Breast epithelium (tissue), 4 donors: ENCODE measurements at places on chromosomes 2 and 18.

GRCh38 chr18:27825689-27826088 lies 351.2 kb downstream of the CDH2 start:
- DNase-seq, result no peak

DNA sequence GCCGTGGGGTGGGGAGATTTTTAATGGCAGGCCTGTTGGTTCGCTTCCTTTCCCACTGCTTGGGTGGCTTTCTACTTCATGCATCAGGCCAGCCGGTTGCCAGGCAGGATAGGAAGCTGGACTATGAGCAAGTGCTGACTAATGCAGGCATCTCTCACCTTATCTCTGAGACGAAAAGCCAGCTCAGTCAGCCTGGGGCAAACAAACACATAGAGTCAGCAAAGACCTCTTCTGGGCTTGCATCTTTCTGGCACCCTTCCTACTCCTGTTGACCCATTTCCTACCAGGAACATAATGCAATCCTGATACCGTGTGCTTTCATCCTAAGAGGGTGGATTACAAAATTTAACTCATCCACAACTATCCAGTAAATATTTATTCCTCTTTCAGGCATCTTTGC lies 416.6 kb upstream of the MEX3C start:
- DNase-seq, result no peak

- peak; percentile 66 for DNase-seq
Observed at GRCh38 chr2:98805412-98806171, 74.7 kb upstream of the MGAT4A start.

- no peak for DNase-seq
Observed at GRCh38 chr2:15964936-15965563, 24.7 kb downstream of the MYCN start.

GRCh38 chr18:54191352-54191751 lies 33.1 kb downstream of the MBD2 start:
- DNase-seq, result no peak

- DNase-seq, result no peak
Observed at GRCh38 chr2:222878301-222878876, 17.6 kb downstream of the ACSL3 start.

DNA sequence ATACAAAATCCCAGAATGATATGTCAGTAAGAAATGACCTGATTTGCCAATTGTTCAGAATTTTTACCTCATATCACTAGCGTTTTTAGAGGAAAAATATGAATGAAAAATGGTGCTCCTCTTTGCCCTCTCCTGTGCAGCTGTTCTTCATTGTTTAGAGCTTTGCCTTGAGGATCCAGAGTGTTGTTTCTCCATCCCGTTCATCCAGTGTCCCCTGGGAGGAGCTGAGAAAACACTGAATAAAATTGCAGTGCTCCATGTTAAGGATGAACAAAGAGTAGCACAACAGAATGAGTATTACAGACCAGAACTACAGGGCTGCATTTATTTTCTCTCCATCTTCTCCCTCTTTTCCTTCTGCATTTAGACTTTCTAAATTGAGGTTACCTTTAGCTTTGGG lies 133.1 kb downstream of the ADCYAP1 start:
- no peak for DNase-seq

DNA sequence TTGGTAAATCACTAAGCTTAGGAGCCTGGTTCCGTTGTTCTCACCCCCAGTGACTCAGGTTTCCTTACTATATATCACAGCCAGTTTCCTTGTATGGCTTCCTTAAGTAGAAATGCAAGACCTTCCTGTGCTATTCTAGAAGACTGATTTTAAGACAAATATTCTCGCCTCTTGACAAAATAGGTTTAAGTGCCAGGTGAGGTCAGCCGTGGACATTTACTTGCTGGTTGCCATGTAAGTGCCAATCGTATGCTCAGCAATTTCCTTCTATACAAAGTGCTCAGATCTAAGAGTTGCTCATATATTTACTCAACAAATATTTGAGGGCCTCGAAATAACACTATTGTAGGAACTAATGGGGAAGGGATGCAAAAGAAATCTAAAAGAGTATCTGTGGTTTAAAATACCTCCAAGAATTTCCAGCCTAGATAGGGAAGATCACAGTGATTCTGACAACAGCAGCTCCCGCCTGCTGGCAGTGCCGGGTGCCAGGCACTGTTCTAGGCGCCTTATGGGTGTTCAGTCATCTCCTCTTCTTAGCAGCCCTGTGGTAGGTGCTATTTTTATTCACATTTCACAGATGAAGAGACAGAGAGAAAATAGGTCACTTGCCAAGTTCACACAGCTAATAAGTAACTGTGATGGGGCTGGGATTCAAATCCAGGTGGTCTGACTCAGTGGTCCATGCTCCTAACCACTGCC lies 95.3 kb upstream of the B3GNT7 start:
- no peak for DNase-seq

DNA sequence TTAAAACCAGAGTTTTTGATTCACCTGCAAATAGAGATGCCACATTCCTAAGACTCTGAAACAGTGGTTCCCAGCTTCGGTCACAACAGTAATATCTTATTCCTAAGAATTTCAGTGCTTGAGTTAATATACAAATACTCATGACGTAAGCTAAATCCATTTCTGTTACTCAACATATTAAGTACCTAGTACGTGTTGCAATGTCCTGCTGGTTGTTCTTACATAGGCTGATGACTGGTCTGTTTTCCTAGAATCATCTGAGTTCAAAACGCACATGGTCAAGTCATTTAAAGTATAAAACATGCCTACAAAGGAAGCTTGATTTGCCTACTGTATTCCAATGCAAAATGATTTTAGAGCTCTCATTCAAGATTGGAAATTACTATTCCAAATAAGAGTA lies 7.2 kb downstream of the NCL start:
- DNase-seq, result no peak

- DNase-seq, result no peak
Observed at GRCh38 chr2:4381049-4381448, 677.7 kb downstream of the DCDC2C start.

DNA sequence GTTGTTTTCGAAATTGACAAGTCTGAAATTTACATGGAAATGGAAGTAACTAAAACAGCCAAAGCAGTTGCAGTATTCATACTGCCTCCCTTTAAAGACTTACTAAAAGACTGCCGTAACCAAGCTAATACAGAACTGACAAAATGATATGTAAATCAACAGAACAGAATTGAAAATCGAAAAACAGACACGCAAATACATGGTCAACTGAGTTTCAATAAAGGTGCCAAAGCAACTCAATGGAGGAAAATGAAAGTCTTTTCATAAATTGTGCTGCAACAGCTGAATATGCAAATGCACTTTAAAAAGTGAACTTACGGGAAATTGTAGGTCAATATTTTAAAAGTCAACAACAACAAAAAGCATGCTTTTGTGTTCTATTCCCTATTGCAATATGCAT lies 34.2 kb downstream of the TMEM131 start:
- DNase-seq, result no peak

DNA sequence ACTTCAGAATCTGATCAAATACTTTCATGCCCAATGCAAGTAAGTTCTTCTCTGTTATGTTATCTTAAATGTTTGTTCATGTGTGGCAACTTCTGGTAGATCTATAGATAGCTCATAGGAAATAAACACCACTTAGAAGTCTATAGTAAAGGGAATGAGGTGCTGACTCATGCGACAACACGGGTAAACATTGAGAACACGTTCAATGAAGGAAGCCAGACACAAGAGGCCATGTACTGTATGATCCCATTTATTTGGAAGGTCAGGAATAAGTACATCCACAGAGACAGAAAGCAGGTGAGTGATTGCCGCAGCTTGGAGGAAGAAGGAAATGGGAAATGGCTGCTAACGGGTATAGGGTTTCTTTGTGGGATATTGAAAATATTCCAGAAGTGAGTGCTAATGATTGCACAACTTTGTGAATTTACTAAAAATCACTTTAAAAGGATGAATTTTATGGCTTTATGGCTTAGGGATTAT lies 95.4 kb downstream of the ITGB1BP1 start:
- DNase-seq, result no peak

GRCh38 chr2:156320486-156321098 lies 11.9 kb downstream of the NR4A2 start:
- DNase-seq, result no peak
